ENCODE measurements at places on chromosomes 3 and 15.
A peak's percentile ranks its signal among the peaks of the same experiment; 100 is the strongest.

DNA sequence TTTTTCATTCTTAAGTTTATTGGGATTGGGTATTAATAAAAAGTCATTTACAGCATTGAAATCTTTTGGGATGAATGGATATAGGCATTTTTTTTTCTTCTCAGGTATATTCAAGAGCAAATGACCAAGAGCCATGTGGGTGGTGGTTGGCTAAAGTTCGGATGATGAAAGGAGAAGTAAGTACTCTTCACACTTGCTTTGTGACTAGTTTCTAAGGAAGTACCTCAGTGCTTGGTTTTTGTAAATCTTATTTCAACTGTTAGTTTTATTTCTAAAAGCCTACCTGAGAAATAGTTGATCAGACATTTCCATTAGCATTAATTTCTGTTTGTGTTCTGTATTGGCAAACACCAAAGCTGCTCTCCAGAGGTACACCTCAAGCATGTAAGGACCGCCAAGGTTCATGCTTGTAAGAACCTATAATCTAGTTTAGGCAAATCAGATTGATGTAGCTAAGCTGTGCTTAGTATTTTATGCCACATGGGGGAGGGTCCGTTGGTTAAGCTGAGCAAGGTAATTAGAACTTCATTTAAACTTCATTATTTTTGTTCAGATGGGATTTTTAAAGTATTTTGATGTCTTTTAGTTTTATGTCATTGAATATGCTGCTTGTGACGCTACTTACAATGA lies 35.4 kb downstream of the FXR1 start:
- DNase-seq, result no peak

DNA sequence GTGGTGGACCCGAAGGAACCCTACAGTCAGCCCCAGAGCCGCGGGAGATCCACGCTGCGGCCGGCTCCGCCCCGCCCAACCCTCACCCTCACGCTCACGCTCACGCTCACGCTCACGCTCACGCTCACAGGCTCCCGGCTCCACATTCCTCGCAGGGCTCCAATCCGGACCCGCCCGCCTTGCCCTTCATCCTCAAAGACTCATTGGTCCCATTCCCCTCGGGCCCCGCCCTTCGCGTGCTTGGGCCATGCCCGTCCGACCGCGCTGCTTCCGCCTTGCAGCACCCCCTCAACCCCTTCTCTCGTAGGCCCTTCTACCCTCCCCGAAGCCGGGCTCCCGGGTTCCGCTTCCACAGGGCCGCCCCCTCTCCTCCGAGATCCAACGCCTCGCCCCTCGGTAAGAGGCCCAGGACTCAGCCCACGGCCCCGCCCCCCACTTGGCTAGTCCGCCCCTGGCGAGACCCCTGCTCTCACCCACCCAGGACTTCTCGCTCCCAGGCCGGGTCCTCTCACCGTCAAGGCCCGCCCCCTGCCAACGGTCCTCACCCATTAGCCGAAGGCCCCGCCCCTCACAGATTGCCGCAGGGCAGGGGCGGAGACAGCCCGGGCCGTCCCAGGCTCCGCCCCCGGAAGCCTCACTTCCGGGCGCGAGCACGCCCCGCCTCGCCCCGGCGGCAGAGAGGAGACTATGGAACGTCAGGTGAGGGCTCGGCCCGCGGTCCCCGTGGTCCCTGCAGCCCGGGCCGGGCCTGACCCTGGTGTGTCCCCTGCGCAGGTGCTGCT lies at the start of gene APEH:
APEH (plus strand) TSS at position 637 of the 782 bp plus-strand sequence; CDS start at position 688, 51 bp downstream.
- peak; percentile 99 for DNase-seq

DNA sequence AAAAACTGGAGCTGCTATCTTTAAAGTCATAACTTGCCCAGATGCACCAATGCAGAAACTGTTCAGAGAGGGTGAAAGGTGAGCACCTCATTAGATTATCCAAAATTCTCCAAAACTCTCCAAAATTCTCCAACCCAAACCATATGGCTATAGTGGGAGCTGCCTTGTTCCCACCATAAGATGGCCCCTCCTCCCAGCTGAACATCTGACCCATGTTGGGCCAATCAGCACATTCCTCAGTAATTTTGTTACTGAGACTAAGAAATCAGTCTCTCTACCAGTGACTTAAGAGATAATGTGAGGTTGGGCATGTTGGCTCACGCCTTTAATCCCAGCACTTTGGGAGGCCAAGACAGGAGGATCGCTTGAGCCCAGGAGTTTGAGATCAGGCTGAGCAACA lies 32.8 kb downstream of the DPH3 start:
- no peak for DNase-seq

- no peak for DNase-seq
Observed at GRCh38 chr3:193134856-193135255, 106.2 kb upstream of the PLAAT1 start.

GRCh38 chr3:174862666-174863065 lies 3.5 kb downstream of the NAALADL2 start:
- no peak for DNase-seq

DNA sequence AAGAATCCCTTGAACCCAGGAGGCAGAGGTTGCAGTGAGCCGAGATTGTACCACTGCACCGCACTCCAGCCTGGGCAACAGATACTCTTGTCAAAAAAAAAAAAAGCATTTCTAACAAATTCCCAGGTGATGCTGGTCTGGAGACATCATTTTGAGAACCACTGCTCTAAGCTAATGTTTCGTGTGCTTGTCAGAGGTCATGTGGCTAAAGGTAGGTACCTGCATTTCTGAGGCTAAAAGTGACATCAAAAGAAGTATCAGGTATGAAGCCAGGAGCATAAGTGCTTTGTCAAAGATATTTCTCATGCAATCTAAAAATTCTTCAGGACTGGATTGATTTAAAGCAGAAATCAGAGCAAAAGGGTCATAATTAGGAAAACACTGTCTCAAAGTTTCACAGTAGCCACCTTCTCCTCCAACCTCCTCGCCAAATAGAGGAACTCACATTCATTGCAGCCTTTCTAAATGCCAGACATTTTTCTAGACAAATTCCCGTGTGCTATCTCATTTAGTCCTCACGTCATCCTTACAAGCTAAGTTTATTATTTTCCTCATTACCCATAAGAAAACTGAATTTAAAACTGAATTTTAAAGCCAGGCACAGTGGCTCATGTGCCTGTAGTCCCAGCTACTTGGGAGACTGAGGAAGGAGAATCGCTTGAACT lies 25.7 kb upstream of the GSK3B start:
- no peak for DNase-seq

- no peak for DNase-seq
Observed at GRCh38 chr15:31487811-31488436, 161.3 kb downstream of the KLF13 start.

DNA sequence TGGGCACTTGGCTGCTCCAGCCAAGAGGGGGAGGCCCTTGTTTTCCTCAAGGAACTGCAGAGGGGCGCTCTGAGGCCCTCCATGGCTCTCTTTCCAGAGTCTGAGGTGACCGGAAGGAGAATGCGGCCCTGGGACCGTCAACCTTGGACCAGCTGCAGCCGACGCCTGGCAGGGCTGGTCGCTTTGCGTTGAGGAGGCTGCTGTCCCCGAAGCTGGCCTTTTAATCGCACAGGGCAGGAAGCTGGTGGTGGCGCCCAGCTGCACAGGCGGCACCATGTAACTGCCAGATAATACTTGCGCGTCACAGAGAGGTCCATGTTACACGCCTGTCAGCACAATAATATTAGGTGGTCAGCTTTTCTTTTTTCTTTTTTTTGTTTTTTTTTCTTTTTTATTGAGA lies 875 bp upstream of the HLTF start:
- DNase-seq, result no peak

DNA sequence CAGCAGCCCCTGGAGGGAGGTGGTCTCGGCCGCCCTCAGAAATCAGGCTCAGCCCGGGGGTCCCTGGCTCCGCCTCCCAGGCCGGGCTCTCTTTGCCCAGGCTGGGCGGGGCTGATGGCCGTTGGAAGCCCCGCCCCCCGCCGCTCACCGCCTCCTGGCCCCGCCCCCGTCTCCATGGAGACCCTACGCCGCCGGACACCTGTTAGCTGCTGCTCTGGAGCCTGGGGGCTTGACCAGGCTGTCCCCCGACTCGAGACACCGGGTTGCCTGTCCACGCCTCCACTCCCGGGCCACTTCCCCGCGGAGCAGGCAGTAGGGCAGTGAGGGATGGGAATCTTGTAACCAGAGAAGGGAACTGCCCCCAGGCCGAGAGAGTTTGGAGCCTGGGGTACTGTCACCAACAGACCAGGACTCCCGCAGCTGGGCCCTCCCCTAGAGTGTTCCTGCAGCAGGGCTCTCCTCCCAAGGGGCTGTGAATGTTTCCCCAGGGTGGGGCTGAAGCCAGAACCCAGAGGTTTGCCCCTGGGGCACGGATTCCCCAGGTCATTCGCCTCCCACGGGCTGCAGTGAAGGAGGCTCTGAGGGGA lies 27.8 kb upstream of the RPL32 start:
- DNase-seq, result no peak

GRCh38 chr15:67148196-67148701 lies 82.8 kb downstream of the SMAD3 start:
- DNase-seq, result no peak

- no peak for DNase-seq
Observed at GRCh38 chr3:145952536-145952935, 208.4 kb downstream of the PLOD2 start.

DNA sequence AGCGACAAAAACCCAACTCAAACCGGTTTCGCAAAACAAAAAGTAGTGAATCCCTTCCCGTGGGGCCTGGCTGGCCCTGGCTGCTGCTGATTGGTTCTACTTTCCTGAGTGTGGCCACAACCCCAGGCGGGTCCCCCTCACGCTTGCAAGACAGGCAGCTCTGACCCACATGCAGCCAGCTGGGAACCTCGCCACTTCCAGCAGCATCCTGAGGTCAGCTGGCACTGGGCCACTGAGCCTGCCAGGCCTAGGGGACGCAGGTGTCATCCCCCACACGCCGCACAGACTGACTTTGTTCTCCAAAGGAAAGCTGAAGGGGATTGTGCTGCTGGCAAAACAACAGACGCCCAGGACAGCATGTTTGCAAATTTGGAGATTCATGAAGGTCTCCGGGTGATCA lies 111.1 kb downstream of the TPRA1 start:
- DNase-seq, result no peak

DNA sequence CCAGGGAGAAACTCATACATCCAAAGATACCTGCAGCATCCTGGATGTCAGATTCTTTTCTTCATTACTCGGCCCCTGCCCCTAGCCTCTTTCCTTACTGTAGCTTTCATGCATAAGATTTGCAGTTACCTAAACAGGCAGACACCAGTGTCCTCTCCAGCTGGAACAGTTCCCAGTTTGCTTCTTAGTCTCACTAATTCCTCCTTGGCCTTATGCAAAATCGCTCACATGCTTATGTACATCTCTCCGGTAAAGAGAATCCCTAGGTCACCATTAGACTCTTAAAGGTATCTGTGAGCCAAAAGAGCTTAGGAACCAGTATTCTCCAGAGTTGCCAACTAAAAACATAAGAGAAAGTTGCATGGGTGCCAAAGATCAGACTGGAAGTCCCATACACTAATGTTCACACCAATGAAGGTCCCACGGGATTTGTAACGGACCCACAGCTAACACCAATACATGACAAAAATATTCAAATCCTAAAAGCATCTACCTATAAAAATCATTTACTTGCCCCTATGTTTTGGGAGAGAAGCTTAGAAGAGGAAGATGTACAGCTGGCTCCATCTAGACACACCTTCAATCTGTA lies 66.6 kb downstream of the CBLB start:
- no peak for DNase-seq

DNA sequence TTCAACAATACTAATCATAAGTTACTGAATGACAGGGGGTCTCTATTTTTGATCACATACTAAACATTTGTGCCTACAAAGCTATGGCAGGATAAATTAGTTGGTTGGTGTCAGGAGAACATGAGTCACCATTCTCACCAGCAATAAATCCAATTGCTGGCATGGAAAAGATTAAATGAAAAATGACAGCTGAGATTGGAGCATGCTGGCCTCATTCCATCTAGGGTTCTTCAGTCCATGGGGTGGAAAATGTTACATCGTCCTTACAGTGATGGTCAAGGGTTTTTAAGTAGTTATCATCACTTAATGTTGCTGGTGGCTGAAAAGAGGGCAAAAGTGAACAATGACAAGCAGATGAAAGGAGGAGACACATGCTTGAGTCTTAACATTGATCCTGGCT lies 180.1 kb upstream of the BCL6 start:
- no peak for DNase-seq

DNA sequence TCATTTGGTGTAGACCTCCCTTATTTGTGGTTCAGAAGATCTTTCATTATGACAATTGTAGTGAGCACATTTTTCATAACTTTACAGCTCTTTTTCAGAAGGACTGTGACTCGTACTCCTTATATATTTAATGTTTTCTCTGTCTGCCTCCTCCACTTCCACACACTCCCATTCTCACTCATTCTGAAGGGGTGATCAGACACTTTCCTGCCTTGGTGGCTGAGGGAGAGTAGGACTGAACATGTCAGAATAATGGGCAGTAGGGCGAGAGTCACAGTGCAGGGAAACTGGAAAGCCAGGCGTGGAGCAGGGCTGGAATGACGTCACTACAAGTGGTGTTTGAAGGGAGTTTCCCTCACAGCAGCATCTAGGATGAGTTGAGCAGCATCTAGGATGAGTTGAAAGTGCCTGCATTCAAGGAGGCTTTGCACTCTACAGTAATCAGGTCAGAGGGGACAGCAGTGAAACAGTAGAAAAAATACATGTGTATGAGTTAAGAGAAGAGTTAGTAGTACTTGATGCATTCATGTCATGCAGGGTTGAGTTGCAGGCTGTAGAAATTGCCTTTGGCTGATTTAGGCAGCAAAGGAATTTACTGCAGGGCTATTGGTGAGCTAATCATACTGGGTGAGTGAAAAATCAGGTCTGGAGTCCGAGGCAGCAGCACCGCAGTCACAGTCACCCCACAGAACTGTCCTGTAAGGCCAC lies 36.3 kb upstream of the FBXL22 start:
- peak; percentile 72 for DNase-seq

GRCh38 chr15:91864664-91865063 lies 11.2 kb downstream of the SLCO3A1 start:
- DNase-seq, result no peak

- DNase-seq, result no peak
Observed at GRCh38 chr3:81406318-81406717, 355.1 kb downstream of the GBE1 start.

Measured in stimulated activated CD4-positive, alpha-beta T cell treated with anti-CD3 and anti-CD28 coated beads, TNF-alpha, amount 100 ng/mL, for 48 hours (primary cell).